ENCODE measurements at places on chromosomes 5 and 9.
A peak's percentile ranks its signal among the peaks of the same experiment; 100 is the strongest.

GRCh38 chr5:155264809-155265208 lies 251.3 kb downstream of the KIF4B start:
- no peak for DNase-seq

GRCh38 chr5:95901676-95902627 lies 59.7 kb downstream of the ELL2 start:
- no peak for DNase-seq

DNA sequence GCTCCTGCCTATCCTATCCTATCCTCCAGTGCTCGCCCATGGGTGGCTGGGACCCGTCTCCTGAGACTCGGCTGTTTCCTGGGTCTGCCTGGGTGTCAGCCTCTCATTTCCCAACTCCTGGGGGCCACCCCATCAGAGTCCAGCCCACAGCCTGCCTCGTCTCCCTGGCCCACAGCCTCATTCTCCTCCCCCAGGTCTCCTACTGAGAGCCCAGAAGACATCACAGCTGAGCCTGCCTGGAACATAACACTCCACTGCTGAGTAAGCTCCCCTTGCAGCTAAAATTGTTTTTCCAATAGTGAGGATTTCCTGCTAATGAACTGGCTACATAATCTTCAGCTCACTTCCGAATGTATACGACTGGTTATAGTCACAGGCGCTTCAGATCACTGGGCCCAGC lies 95.3 kb downstream of the TTLL11 start:
- no peak for DNase-seq

DNA sequence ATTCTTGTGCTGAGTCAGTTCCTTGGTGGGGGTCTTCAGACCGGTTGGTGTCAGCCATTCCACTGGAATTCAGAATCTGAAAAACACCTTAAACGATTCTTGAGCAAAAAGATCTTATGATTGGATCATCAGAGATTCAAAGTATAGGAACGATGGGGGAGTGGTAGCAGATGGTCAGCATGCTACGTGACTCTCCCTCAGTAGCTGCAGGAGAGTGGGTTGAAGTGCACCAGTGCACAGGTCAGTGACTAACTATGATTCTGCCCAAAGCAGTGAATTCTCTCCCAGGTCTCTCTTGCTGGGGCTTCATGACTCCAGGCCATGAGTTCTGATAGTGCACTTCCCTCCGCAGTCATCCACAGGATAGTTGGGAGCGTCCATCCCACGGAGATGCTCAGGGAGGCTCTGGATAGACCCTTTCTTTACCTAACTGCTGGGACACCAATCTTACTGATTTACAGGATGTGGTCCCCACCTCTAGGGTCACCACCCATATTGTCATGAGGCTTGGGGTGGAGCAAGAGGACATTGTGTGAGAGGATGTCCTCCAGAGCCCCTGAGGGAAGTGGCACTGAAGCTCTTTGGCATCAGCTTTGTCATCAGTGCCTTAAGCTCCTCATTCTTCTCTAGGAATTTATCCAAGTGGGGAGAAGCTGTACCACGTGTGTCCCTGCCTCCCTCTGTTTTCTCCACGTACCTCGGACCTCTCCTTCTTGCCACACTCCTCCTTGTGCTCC lies 62.0 kb downstream of the RASGRF2 start:
- no peak for DNase-seq

GRCh38 chr5:181053488-181054121 lies 13.5 kb downstream of the BTNL9 start:
- no peak for DNase-seq

- no peak for DNase-seq
Measured at GRCh38 chr5:12691330-12691729, 787.1 kb upstream of the CTNND2 start.

GRCh38 chr5:128815201-128815600 lies 150.1 kb upstream of the SLC27A6 start:
- DNase-seq, result no peak

DNA sequence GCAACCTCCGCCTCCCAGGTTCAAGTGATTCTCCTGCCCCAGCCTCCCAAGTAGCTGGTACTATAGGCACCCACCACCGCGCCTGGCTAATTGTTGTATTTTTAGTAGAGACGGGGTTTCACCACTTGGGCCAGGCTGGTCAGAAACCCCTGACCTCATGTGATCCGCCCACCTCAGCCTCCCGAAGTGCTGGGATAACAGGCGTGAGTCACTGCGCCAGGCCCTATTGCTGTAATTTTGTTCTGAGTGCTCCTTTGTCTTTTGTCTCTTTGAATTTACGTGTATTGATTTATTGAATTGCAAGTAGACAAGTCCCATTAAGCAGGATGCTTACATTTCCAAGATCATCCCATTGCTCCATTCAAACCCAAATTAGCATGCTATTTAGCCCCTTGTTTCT lies 186.7 kb downstream of the MSX2 start:
- DNase-seq, result no peak

DNA sequence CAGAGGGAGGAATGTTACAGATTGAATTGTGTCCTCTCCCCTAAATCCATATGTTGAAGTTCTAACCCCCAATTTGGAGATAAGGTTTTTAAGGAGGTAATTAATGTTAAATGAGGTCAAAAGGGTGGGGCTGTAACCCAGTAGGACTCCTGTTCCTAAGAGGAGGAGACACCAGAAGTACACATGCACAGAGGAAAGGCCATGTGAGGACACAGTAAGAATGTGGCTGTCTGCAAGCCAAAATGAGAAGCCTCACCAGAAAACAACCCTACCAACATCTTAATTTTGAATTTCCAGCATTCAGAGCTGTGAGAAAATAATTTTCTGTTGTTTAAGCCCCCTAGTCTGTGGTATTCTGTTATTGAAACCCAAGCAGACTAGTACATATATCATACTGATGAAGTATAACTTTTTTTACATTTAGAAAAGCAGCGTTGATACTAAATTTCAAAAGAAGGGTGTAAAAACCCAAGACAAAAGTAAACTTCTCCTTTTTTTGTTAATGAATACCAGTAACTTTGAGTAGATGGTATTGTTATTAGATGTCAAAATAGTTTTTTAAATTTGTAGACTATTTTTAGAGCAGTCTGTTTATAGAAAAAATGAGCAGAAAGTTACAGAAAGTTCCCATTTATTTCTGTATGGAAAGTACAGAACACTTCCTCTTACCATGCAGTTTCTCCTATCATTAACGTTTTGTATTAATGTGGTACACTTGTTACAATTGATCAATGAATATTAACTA lies 25.1 kb downstream of the RNF180 start:
- no peak for DNase-seq

DNA sequence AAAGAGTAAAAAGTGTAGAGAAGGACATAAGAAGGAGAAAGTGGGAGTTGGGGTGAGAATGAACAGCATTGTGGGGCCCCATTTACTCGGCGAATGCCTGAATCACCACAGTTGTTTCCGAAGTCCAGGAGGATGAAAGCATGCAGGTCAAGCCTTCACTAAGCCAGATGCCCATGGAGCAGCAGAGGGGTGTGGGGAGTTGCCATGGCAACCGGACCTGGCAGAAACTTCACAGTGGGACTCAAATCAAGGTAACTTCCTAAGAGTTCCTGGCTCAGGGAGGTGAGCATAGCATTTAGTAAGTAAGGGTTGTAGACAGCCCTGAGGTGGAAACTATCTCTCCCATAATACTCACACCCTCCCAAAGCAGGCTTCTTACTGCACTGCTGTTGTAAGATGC lies 357.1 kb downstream of the TRIM32 start:
- no peak for DNase-seq

DNA sequence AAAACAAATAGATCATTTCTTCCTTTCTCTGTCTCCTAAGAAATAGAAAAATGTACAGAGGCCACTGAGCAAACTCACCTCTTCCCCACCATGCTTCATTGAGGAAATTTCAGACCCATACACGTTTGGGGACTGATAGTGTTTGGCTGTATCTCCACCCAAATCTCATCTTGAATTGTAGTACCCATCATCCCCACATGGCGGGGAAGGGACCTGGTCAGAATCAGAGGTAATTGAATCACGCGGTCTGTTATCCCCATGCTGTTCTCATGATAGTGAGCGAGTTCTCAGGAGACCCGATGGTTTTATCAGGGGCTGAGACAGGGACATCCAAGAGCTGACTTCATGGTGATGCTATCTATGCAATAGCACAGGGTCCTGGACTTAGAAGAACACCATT lies 1655.8 kb downstream of the MAT2B start:
- DNase-seq, result no peak

DNA sequence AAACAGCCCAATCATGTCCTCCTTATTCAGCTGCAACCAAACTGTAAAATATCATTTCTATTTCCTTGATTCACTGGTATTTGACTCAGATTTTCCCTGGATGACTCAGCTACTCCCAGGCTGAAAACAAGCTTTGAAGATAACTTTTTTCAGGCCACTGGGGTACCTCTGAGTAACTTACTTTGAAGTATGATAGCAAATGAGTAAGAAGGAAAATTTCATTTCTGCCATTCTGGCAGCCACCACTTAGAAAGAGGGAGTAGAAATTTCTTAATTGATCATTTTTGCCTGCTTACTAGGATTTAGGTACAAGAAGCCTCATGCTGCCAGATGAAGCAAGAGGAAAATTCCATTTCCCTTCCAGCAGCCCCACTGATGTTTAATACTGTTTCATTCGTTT lies 247.4 kb downstream of the PRELID2 start:
- no peak for DNase-seq

DNA sequence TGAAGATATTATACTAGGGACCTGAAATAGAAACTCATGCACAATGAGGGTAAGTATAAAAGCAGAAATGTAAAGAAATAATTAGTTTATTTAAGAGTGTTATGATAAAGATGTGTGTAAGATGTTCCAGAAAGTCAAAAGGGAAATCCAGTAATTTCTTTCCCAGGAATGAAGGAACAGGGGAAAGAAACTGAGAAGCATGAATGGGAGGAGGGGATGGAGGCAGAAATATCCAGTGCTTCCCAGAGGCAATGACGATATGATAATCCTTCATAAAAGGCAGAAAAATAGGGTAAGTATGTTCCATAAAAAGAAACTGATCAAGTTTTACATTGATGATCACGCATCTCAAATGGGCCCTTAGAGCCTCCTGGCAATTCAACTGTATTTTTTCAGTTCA lies 120.7 kb upstream of the LPAR1 start:
- no peak for DNase-seq

GRCh38 chr5:126046318-126046717 lies 376.9 kb upstream of the GRAMD2B start:
- DNase-seq, result no peak

DNA sequence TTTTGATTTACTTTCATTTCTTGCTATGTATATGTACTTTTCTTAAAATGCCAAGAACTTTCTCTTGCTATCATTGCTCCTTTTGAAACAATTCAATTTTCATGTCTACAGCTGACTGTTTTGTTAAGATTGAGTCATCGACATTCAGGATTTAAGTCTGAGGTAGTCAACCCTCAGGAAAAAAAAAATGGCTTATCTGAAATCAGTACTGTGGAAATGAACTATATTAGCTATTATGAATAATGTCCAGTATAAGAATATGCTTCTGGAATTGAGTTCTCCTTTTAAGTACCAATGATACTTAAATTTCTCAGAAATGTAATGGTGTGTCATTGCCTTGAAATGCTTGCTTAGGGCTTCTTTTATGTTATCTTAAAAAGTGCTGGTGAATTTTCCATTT lies 37.9 kb downstream of the TNFAIP8 start:
- DNase-seq, result no peak

DNA sequence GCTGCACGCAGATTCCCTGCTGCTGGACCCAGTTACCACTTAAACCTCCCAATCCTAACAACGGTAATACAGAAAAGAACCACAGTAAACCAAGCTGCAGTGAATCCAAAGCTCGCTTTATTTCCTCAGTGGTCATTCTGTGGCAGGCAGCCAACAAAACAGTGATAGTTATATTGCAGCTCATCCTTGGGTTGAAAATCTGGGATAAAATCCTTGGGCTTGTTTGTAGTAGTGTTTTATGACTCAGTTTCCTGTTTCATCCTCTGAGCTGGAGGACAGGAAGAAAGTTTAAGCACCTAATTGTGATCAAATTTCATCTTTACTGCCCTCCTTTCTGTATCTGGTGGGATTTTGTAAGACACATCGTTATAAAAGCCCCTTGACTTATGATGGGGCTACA lies 31.4 kb downstream of the HMGCR start:
- no peak for DNase-seq

DNA sequence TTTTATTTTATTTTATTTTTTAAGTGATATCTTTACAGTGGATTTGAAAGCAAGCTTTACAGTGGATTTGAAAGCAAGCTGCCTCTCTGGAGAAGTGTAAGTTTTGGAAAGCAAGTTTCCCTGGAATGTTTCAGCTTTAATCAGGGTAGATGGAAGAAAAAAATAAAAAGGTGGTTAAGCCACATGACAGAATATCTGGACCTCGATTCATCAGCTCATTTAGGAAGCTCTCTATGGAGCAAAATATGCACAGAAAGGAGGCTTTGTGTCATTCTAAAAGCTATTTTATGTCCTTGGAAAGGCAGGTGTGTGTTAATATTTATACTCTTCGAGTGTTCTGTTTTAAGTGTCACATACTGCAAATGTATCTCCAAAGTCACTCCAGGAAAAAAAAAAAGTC lies 409.2 kb upstream of the KLF4 start:
- no peak for DNase-seq

- DNase-seq, result peak; percentile 17
Measured at GRCh38 chr5:14386884-14387624, 194.5 kb upstream of the OTULINL start.

DNA sequence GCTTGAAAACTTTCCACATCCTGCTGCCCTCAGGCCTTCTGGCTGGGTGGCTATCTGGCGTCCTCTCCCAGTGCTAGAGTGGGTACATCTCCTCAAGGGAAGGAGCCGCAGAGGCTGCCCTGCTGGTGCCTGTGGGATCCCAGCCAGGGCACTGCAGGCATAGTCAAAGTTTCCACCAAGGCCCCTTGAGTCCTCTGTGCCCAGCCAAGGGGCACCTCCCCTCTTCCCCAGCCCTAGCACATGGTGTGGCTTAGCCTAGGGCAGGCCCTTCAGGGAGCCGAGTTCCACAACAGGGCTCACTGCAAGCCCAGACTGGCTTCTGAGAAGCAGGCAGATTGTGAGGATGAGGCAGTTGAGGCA lies 103.2 kb downstream of the RGS3 start:
- DNase-seq, result no peak

DNA sequence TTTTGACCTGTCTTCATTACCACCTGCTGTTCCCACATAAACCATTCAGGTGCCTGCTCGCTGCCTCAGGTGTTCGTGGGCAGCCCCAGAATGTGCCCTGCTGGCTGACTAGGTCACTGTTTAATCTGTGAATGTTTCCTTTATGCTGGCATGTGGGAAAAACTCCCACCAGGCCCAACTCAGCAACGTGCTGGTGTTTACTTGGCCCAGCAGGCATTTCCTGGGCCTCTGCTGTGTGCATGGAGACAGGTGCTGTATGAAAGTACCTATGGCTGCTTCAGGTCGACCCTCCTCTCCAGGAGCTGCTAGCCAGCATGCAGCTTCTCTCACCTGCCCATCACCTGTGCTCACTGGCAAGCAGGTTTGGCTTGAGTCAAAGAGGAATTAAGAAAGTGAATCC lies 65.8 kb downstream of the RAD23B start:
- no peak for DNase-seq

DNA sequence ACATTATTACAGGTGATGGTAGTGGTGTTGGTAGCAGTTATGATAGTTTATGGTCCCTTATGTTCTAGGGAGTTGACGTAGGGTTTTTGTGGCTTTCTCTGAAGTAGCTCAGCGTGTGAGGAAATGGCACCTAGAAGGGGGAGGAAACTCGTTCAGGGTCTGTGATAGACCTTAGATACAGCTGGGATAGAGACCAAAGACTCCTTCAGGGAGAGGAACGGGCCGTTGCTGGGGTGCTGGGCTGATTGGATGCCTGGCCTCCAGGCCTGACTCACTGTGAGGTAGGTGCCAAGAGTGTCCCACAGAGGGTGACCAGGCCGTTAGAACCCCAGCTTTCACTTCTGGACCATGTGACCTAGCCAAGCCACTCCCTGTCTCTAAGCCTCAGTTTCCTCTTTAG lies 96.6 kb downstream of the DAB2IP start:
- no peak for DNase-seq

GRCh38 chr9:137722481-137722880 lies 103.7 kb downstream of the EHMT1 start:
- no peak for DNase-seq

All from anterior cingulate cortex (tissue), 58 donors.